Right lung (tissue), 10 donors: ENCODE measurements at places on chromosomes 4 and X. TPM values are rescaled to one million over a fixed set of nuclear protein-coding genes. Genes with fewer than 3 reads are reported as not detected.

DNA sequence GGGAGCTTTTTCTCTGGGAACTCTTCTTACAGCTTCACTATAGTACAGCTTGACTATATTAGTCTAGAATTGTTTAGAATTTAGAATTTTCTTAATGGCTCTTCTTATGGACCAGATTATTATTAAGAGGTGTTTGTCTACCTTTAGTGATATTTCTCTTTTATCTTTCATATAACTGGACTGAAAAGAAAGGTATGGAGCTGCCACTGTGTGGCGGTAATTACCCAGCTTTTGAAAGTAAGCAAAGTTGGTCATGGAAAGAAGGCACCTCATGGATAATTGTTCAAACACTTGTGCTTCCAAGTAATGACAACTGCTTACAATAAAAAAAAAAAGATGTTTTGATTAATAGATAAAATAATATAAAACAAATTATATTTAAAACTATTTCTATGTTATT lies 1112.5 kb downstream of the TECRL start:
- DNase-seq, result no peak

DNA sequence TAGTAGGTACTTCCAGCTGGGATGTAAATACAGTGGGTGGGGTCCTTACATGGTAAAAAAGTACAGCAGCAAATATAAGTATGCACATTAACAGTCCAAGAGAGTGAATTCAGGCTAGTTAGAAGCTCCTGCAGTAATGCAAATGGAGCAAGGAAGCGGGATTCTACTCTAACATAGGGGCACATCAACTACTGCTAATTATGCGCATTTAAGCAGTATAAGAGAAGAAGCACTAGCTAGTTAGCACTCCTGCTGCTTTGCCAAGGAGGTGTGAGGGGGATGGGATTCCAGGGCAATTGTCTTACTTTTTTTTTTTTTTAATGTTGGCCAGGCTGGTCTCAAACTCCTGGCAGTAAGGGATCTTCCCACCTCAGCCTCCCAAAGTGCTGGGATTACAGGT lies 284.1 kb downstream of the CHIC1 start:
- DNase-seq, result no peak

The FGG gene
- 0.06 TPM for polyA plus RNA-seq

DNA sequence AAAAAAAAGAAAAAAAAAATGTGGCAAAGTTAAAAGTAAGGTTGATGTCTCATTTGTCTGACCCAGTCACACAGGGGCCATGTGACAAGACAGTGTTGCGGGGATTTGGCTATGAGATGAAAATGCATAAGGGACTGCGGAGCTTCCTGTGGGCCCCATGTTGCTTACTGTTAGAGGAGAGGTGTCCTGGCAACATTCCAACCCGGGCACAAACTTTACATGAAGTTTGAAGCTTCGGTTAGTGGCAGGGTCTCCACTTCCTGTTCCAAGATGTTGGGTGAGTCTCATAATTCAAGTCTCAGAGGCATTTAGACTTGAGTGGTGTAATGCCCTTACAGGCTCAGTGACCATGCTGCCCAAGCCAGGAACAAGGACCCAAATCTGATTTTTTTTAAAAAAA lies 111.3 kb downstream of the MAML3 start:
- no peak for DNase-seq

The CT83 gene
- polyA plus RNA-seq, result not detected

- DNase-seq, result no peak
Observed at GRCh38 chr4:38821739-38822138, 17.1 kb upstream of the TLR1 start.

The ARHGAP36 gene
- polyA plus RNA-seq, result 0.94 TPM

The CYLC1 gene
- not detected for polyA plus RNA-seq

The TBC1D25 gene
- 11.8 TPM for polyA plus RNA-seq

DNA sequence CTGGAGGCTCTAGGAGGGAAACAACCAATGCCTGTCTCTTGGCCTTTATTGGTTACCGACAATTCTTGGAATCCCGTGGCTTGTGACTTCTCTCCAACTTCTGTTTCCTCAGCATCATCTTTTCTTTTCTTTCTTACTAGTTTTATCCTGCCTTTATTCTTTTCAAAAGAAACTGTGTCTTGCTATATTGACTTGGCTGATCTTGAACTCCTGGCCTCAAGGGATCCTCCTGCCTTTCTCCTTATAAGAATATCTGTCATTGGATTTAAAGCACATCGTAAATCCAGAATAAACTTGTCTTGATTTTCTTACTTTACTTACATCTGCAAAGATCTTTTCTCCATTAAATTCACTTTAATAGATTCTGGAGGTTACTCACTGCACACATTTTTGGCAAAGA lies 49.9 kb upstream of the UGT2B10 start:
- no peak for DNase-seq

The PRDM5 gene
- polyA plus RNA-seq, result 40.2 TPM

The GAB1 gene
- 89.1 TPM for polyA plus RNA-seq

The LINC00632 gene
- polyA plus RNA-seq, result 37.1 TPM

- no peak for DNase-seq
Observed at GRCh38 chr4:121277194-121278105, 103.4 kb downstream of the QRFPR start.

The GYPB gene
- polyA plus RNA-seq, result 17.4 TPM
